ENCODE measurements at places on chromosomes 5 and 9.

DNA sequence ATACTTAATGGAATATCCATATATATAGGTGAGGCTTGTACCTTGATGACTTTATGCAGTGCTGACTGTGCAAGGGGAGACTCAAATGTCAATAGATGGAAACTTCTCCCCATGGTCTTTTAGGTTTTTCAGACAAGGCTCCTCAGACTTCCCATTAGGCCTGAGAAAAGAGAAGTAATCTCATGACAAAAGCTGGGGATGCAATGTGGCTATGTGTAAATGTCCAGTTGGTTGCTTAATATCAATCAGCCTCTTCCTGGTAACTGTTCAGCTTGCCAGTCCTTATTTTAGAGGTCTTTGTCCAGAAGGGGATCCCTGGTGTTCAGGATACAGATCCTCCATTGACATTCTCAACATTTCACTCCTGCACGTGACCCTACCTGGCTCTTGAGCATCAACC is 621.1 kb upstream of the CDH18 start:
- DNase-seq = no peak

- no peak for DNase-seq
These were observed at the start of gene PCDHA7 for GRCh38 chr5:140833993-140834392. PCDHA7 (plus strand) TSS chr5:140834269; CDS start chr5:140834384, 115 bp downstream.

DNA sequence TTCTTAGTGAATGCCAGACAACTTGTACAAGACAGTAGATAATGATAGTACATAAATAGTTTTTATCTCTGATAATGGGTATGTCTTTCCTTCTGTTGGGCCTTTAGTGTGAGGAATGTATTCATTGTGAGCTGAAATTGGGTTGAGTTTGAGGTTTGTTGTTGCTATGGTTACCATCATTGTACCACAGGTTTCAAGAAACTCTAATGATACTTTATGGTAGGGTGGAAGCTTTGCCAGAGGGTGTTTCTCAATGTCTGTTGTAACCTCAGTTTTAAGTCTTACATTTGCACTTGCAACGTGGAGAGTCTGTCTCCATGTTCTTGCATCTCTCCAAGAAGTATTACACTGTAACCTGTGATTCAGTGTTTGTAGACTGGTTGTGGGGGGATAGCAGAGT is 1550.1 kb downstream of the MAT2B start:
- DNase-seq = no peak

- peak; percentile 1 for DNase-seq
These were observed 52.0 kb upstream of the DAPK1 start for GRCh38 chr9:87445646-87446045.

DNA sequence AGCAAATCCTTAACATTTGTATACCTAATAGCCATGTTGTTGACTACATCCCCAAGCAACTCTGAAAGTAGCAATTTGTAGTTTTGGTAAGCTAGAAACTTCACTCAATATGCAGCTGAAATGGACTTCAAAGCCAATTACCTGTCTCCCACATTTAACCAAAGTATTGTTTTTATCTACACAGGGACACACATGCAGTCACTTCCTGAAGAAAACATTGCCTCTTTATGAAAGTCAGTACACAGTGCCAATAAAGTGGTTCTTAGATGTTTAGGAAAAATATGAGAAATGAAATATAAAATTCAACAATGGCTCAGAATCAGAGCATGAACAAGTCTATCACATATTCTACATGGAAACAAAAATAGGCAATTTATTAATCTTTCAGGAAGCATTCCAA is 49.2 kb downstream of the OXCT1 start:
- no peak for DNase-seq

DNA sequence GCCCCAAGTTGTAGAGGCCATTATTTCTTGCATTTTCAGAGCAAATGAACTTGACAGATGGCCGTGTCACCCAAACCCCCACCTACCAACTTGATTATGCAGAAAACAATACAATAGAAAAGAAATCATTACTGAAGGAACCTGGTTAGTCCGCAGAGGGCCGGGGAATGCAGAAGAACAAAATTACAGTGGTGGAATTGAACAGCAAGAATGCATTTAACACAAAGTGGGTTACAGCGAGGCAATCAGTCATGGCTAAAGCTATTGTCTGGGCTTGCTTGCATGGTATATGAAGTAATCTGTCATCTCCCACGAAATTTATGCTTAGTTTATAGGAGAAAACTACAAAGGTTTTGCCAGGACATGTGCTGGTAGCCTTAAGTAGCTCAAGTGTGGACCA is 238.3 kb upstream of the IRX1 start:
- no peak for DNase-seq

DNA sequence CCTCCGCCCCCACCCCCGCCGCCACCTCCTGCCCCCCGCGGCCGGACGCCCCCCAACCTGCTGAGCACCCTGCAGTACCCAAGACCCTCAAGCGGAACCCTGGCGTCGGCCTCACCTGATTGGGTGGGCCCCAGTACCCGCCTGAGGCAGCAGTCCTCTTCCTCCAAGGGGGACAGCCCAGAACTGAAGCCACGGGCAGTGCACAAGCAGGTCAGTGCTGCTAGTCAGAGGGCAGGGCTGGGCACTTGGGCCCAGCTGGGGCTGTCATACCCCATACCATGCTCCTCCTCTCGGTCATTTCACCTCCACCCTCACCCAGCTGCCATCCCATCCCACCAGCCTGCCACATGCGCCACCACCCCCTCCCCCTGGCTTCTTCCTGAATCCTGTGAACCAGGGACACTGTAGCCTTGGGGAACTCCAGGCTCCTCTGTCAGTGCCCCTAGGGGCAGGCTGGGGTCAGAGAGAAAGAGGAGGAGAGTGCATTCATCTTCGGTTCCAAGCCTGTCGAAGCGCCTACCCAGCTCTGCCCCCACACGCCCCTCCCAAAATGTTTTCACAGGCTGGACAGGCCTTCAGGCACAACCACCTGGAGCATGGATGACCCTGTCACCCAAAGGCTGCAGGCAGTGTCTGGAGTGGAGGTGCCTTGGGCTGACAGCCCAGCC is 122.0 kb downstream of the DAB2IP start:
- no peak for DNase-seq

DNA sequence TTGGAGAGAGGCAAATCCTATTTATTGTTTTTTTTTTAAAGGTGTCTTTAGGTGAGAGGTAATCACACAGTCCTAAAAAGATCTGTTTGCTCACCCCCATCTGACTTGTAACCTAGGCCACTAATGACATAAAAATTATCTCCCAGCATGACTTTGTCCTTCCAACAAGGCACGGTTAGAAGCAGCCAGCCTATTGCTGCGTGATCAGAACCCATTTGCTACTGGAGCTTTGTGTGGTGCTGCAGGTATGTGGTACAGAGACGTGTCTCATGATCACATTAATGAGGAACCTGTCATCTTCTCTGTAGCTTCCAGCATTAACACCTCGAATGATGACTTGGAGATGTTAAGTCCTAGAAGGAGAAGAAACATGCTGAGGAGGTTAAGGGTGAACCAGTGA is 555.8 kb upstream of the TLE4 start:
- no peak for DNase-seq

DNA sequence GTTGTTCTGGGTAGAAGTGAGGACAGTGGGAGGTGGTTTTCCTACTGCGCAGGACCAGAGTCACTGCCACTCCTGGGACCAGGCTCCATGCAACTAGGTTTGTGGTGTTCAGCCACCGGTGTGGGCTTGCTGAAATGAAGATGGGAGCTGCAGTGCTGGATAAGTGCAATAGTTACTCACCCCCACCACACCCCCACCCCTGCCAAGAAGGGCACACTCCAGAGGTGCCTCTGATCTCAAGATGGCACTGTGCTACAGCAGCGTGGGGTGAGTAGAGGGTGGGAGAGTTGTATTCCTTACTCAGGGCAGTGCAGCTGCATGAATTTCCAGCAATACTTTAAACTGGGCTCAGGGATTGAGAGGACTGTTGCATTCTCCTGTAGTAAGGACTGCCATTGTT is 187.4 kb upstream of the TLX3 start:
- DNase-seq = no peak

DNA sequence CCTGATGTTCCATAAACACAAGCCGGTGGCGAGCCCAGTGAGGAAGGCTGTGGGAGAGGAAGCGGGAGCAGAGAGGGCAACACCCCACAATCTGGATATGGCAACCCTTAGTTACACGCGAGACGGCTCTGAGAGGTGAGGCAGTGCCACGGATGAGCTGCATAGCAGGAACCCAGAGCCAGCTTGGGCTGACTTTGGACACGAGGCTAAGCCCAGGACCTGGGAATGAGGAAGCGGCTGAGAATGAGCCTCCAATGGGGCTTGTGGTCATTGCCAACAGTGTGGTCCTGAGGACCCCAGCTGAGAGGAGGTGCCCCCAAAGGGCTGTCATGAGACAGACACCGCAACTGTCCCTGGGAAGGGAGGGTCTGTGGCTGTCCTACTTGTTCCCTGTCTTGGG is 160.0 kb upstream of the SMIM23 start:
- no peak for DNase-seq

- DNase-seq = no peak
These were observed 178.3 kb downstream of the HSPA4 start for GRCh38 chr5:133229931-133230664.

DNA sequence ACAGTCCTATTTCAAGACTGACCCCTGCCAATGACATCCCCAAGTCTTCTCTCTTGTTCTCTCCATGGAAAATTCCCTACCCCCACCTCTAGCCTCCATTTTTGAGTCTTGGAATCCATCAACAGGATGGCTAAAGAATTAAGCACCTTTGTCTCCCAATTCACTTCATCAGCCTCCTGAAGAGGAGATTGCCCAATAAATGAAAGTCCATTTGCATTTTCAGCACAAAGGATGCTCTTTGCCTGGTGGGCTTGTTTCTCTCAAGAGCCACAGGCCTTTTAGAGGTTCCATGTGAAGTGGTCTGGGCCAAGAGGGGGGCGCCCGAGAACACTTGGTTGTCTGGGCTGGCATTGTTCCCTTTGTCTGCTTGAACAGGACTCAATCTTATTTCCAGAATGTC is 12.6 kb downstream of the HSD17B3 start:
- no peak for DNase-seq

Data from CD4-positive, alpha-beta memory T cell (primary cell).